ENCODE measurements at places on chromosomes 3 and 15.

DNA sequence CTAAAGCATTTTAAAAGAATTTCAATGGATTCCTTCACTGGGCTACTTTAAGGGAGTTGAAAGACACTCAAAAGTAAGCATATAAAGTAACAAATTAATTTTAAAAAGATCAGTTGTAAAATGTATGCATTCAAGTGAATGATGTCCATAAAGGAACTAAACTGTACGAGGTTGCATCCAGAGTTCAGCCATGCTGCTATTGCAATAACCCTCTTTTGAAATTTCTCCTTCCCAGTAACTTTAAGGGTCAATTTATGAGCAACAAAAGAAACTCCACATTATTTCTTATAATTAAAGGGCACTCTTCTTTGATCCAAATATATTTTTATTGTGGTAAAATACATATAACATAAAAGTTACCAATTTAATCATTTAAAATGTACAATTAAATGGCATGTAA, 22.9 kb downstream of the BTLA start:
- DNase-seq: no peak

DNA sequence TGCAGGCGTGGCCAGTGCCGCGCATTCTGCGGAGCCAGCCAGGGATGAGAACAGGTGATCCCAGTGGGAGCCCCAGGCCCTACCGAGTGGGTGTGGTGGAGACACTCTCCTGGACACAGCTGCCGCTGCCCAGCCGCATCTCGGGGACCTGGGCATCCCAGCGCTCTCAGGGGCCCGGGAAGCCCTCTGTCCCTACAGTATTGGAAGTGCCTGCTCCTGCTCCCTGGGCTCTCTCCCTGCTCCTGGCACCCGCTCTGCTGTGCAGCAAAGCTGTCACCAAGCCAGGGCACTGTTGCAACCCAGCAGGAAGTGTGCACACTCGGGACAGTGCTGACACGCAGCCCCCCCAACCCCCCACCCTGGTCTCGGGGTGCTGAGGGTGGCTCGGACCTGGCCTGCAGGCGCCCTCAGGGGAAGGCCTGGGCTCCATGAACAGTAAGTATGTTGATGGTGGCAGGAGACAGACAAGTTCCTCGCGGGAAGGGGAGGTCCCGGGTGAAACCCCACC, 1177.4 kb upstream of the GBE1 start:
- no peak for DNase-seq

DNA sequence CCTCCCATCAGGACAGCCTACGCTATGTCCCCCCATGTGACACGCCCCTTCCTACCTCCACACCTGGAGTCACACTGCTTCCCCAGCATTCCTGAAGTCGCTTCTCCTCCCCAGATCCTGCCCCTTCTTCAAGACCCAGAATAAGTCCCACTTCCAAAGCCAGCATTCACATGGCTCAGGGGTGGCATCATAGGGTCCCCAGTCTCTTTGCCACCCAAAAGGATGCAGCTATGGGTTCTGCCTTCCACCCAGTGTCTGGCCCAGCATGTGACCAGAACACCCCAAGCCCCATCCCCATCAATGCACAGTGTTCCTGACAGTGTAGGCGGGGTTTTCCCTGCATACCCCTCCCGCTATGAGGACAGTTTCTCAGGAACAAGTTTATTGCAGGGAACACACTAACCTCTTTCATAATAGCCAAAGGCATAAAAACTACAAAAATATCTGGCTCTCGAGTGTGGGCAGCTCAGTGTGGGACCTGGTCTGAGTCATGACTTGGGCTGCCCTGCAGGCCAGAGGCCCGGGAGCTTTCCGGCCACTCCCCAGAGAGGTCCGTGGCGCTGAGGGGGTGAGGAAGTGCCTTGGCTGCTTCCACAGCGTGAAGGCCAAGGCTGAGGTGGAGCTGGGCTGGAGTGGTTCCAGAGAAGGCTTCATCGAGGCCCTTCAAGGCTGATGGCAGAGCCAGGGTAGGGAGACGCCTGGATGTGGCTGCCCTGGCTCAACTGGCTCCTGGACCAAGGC, 5.8 kb downstream of the ISLR start:
- no peak for DNase-seq

GRCh38 chr3:128515-129172, 67.9 kb upstream of the CHL1 start:
- DNase-seq: no peak

DNA sequence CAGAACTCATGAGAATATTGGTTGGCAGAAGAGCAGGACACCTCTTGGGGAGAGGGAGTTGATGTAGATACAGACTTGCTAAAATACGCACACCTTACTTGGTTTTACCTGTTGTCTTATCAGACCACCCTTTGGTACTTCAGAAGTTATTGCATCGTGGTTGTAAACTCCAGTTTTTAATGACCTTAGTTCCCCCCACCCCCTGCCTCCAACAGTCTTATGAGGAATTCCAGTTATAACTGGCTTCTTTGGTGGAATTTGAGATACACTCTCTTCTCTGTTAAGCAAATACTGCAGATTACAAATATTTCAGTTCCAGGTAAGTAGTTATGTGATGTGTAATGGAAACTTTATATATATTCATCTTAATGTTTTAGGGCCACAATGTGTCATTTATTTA, 5.0 kb downstream of the SLC25A38 start:
- no peak for DNase-seq

DNA sequence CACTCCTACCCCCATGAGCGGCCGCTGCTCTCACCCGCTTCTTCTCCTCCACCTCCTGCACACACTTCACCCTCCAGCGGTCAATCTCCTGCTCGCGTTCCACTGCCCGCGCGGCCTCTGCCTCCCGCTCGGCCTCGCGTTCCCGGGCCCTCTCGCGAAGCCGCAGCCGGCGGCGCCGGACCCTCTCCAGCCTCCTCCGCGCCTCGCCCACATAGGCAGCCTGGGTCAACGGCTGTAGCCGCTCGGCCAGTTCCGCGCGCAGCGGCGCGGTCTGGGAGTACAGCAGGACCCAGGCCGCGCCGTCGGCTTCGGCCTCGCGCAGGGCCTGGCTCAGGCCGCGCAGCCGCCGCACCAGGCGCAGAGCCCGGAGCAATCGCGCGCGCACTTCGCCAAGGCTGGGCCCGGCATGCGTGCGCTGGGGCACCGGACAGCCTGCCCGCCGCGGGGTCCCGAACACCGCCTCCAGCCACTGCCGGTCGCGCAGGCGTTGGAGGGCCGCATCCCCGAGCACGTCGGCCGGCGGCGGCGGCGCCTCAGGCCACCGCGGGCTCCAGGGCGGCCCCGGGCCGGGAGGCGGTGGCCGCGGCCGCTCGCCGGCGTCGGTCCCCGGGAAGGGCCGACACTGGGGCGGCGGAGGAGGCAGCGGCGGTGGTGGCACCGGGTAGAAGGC, 595 bp downstream of the PDCD7 start:
- peak; percentile 20 for DNase-seq

DNA sequence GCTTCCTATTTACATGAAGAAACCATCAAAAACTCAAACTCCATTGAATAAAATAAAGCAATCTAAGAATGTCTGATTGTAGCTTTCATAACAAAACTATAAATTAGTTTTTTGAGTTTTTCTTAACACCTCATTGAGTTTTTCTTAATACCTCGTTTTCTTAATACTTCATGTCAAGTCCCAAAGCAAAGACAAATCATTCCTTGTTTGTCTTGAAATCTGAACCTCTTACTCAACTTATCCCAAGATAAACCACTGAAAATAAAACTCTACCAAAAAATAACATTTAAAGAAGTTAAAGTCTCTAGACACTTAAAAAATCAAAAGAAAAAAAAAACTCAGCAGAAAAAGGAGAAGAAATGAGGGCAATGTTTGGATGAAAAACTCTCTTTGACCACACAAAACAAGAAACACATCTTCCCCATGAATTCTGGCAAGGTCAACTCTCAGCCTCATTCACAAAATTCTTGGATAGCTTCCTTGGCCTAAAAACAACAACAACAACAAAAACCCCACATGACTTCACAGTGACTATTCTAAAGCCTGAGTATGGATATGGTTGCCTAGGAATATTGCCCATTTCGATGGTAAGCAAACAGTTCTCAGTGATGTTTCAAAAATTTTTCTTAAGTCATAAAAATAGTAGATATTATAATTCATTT, 38.2 kb downstream of the TMCC1 start:
- no peak for DNase-seq

DNA sequence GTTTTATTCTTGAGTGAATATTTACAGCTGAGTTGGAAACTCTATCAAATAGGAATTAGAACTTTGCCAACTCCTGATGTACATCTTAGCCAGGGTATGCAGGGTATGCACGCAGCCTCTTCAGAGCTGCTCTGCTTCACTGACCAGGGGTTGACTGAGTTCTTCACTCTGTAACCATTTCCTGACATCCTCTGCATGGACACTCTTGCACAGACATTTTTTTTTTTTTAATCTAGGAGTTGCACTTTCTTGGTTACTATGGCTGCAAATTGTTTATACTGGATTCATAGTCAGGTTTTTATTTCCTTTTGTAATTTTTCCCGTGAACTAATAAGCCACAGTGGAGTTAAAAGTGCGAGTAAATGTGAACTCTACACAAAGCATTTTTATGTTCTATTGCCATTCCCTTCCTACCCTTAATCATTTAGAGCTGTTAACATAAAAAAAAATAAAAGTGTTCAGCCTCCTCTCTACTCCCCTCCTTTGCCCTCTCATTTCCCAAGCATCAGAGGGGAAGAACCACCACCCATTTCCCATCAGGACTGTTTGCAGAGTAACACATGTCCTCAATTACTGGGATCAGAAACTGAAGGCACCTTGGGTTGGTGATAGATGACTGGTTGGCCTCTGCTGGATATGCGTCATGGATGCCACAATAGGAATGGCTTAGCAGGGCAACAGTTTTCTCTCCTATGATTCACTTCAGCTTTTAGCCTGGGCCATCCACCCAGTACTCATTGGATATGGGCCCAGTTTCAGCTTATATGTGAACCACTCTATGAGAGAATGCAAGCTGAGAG, 54.0 kb downstream of the DUT start:
- DNase-seq: no peak

GRCh38 chr3:172133838-172134237, 94.5 kb downstream of the FNDC3B start:
- DNase-seq: no peak

DNA sequence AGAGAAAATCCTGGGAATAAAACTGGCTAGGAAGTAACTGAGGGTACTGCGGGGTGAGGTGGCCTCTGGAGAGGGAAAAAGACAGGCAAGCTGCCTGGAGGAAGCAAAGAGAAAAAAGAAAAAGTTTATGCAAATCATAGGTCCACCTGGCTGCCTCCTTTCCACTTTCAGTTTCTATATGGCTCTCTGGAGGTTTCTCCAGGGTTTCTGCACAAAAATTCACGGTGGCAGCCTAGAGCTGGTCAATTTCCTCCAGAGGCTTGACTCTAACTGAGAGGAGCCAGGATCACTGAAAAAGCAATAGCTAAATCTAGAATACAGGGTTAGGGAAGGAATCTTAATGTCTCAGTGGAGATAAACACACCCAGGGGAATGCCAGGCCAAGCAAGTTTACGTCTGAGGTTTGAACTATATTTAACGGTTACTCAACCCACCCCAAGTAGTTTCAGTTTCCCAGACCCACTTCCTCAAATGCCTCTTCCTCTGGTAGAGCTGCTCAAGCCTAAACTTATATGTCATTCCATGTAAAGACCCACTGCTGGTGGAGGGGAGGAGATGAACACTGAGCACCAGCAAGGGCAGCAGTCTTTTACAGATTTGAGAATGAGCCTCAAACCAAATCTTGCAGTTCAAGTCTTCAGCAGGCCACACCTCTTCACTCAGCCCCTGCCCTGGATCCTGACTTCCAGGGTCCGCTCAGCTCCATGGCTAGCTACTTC, 5.7 kb downstream of the LYSMD2 start:
- peak; percentile 67 for DNase-seq

GRCh38 chr3:67109651-67110204, 111.6 kb downstream of the KBTBD8 start:
- DNase-seq: peak; percentile 17

- DNase-seq: peak; percentile 79
Measured at GRCh38 chr15:73927476-73928240, 1.4 kb downstream of the LOXL1 start.
